ENCODE measurements at places on chromosomes 2 and 18. TPM values are rescaled to one million over a fixed set of nuclear protein-coding genes. Genes with fewer than 3 reads are reported as not detected.

The HOXD3 gene
- 0.35 TPM for total RNA-seq

The NYAP2 gene
- total RNA-seq: not detected

DNA sequence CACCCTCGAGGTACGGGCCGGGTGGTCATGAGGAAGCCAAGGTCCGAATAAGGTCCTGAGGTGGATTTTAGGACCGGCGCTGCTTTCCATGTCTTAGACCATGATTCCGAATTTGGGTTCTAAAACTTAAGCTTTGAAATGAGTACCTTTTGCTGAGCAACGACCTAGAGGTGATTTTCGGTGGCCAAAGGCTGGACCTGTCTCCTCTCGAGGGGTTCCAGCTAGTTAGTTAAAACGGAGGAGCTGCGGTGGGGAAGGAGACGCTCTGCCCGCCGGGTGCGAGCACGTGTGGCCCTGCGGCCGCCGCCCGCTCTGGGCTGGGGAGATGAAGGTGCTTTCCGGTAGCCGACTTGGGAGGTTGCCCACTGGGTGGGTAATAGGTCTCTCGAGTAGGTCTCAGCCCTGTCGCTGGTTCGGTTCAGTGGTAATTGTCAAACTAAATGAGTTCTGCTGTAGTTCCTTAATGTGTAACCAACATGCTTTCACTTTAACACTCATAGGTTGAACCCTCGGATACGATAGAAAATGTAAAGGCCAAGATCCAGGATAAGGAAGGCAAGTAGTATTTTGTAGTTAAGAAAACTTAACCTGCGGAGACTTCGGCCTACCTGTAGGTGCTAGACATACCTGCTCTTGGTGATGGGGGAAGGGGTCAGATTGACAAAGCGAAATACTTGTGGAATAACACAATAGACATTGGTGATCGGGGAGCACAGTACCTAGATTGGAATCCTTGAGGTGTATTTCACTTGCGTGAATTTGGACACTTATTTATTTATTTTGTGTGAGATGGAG, 572 bp downstream of the RPS27A start:
- peak overlapping the region; percentile 87 for H3K27ac ChIP-seq
- peak overlapping the region; percentile 96 for H3K4me3 ChIP-seq
- H3K4me1 ChIP-seq: peaks cover 19% of the 10 kb centered on the region

DNA sequence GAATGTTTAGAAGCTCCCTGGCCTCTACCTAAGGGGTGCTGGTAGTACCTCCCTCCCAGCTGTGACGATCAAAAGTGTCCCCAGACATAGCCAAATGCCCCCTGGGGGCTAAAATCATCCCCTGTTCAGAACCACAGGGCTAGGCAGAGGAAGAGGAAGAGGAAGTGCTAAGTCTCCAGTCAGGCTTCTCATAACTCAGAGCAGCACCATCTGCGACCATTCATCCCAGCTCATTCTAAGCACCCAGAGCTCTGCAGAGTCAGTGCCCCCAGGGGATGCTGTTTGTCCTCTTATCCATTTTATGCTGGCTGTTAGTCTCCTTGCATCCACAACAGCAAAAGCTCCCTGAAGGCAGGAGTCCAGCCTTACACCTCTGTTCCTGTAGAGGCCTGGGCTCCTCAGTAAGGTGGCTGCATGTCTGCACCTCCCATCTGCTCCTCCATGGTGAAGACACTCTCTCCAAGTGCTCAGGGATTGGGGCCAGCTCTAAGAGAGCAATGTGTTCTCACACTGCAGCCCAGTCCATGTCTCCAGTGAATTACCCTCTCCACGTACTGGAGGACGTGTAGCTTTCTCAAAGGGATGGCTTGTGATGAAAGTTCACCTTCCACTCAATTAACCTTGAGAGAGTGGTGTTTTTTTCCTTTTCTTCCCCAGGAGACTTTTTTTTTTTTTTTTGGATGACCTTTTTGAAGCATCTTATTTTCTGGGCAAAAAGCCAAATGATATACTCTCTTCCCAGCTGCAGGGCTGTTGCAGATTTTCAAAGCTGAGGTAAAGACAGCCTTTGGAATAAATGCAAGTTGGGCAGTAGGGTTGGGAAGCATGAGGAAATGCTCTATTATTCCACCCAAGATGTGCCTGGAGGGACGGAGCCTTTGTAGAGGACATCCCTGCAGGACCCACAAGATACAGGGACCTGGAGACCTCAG, 158.9 kb upstream of the SLC14A2 start:
- H3K27me3 ChIP-seq: no peaks in the 10 kb centered on the region
- no peak overlapping the region for H3K4me3 ChIP-seq
- no peaks in the 10 kb centered on the region for H3K36me3 ChIP-seq
- peak; percentile 55 for DNase-seq
- peaks cover 8% of the 10 kb centered on the region for H3K4me1 ChIP-seq
